Ovary (tissue), 10 donors: ENCODE measurements at places on chromosomes 13 and 19. TPM values are rescaled to one million over a fixed set of nuclear protein-coding genes. Genes with fewer than 3 reads are reported as not detected.

GRCh38 chr19:55344444-55344843 lies 4.8 kb downstream of the KMT5C start:
- DNase-seq = no peak

DNA sequence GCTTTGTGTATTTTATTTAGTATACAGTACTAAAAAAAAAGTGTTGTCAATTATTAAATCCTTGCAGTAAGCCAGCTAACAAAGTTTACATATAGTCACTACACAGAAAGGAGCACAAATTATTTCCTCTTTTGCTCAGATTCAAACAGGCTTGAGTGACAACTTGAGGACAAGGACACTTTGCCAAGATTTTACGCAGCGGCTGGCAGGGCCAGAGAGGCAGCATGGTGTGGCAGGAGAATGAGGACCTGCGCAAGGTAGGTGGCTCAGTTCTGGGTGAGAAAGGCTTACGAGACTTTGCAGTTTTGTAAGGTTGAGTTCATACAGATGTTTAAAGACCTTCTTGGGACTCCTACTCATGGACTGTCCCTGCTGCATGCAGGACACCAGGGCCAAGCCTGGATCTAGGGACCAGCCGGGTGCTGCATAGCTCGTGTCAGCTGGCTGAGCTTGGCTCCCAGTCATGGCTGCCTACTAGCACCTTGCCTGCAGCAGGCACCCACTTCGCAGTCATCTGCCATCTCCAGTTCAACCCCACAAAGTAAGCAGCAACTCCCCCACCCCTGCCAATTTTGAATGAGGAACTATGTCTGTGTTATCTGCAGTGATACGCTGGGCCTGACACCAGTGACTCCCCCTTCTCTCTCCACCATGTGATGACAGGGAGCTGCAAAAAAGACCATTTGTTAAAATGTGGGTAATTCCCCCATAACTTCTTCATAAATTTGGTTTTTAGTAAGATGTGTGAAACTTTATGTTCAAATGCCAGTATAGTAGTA lies 3.7 kb upstream of the TUBA3C start:
- no peak for DNase-seq

GRCh38 chr13:54859827-54860226 lies 1831.2 kb downstream of the OLFM4 start:
- DNase-seq = no peak

DNA sequence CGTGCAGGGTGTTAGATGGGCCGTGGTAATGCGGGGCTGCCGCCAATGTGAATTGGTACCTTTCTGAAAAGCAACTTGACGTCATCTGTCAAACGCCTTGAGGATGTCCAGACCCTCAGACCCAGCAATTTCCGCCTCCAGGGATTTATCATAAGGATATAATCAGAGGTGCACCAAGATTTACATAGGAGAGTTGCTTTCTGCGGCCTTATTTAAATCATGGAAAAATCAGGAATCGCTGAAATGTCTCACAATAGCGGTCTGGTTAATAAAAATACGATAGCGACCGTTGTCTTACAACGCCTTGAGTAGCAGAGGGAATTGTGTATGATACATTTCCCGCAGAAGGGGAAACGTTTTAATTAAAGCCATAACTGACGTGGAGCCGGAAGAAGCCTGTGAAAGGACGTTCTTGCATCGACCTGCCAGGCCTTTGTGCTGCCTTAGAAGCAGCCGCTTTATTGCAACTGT lies 32.3 kb upstream of the NDUFS7 start:
- DNase-seq = no peak

Gene CYP4F8
- not detected for total RNA-seq

Gene RNF225
- not detected for total RNA-seq
